Esophagus squamous epithelium (tissue), 5 donors: ENCODE measurements at places on chromosomes 11 and 22.

GRCh38 chr22:17493419-17493981, 69.8 kb upstream of the SLC25A18 start:
- no peak for DNase-seq

DNA sequence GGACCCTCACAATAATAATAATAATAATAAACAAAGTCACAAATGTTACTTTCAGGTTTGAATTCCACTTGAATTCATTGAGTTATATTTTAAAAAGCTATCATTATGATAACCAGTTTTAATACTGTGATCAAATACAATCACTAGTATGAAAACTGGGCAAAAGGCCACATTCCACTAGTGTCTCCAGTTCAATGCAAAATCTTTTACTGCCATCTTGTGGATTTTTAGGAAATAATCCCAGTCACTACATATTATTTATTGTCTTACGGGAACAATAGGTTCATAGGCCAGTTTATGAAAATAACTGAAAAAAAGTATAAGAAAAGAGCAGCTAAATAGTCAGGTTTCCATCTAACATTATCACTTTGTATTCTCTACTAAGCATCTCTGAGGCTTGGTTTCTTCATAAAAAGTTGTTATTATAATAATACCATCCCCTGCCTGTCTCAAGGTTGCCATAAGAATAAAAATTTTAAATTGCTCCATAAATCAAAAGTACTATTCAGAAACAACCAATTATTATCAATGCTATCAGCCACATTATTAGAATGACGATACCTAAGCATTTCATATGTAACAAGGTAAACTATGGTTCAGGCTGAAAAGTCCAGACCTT, 533.9 kb upstream of the CCDC90B start:
- no peak for DNase-seq

GRCh38 chr11:64165481-64165841, 452 bp downstream of the MACROD1 start:
- no peak for DNase-seq

DNA sequence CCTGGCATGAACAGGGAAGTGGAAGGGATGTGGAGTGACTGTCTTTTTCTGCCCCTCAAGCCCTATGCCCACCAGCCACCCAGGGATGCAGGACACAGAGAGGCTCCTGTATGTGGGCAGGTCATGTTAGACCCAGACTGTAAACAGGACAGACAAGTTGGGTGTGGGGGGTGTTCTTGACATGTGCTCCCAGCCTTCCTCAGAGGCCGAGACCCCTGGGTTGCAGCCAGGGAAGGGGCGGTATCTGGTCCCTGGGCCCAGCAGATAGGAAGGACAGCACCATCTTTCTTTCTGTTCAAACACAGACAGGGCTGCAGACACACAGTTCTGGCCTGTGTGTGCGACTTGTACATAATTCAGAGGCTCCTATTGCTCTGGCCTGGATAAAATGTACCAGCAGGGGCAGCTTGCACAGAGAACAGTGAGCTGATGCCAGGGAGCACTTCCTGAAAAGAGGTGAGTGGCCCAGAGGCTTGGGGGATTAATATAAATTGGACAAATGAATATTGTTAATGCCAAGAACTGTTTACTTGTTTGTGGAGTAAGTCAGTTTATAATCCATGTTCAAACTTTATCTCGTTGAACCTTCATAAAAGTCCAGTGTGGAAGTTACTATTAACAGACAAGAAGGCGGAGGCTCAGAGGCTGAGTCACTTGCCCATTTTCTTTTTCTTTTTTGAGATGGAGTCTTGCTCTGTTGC, 16.6 kb downstream of the GDPD5 start:
- no peak for DNase-seq

GRCh38 chr11:117794772-117795629, 2.0 kb downstream of the DSCAML1 start:
- no peak for DNase-seq

DNA sequence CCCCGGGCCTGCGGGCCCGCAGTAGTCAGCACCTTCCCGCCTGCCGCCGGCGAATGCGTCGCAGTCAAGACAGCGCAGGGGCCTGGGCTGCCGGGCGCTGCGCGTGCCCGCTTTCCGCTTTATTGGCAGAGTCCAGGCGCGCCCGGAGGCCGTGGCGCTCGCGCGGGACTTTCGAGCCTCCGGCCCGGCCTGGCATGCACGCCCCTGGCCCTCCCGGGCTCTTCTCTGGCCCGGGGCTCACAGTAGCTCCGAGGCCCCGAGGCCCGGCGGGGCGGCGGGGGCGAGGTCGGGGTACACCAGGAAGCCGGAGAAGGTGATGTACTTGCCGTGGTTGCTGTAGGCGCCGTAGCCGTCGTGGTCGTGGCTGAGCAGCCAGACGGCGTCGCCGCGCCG, 3.1 kb downstream of the FAM180B start:
- no peak for DNase-seq

DNA sequence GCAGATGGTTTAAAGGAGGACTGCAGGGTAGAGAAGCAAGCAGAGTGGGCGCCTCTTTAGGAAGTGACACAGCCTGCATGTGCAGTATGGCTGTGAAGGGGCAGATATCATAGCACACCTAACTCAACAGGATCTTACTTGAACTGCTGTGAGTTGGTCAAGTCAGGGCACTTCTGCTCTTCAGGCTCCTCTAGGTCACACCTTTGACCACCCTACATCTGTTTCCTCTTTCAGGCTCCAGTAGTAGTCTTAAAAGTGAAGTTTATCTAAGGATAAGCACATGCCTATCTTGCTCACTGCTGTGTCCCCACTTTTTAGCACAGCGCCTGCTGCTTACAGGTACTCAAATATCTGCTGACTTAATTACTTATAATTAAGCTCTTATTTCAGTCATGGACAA, 6.5 kb downstream of the MRPL16 start:
- DNase-seq = no peak

GRCh38 chr11:47768101-47768612, 1.0 kb upstream of the FNBP4 start:
- DNase-seq = no peak

GRCh38 chr22:49540084-49540912, 287.4 kb downstream of the BRD1 start:
- no peak for DNase-seq

DNA sequence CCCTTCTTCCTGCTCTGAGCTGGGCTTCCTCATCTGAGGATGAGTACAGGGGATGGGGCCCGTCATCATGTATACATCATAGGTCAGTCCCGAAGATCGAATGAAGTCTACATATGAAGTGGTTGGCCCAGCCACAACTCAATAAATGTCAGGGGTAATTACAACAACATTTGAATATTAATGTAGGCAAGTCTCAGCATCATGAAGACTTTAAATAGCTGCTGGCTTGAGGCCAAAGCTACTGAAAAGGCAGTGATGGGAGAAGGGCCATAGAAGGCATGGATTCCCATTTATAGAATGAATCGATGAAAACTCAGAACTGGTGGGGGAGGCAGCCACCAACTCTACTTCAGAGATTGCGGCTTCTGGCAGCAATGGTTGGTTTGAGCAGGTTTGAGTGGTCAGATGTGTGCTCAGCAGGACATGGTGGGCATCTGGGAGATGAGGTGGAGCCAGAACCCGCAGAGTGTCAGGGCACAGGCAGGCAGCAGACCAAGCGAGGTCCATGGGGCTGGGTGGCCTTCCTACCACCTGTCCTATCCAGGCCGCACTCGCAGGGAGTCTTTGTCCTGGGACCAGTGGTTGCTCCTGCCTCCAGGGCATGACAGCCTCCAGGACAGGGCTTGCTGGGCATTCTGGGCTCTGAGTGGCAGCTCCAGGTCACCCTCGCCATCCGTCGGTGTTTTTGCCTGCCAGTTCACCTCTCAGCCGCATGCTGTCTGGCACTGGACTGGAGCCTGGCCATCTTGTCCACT, 919.1 kb downstream of the TBC1D22A start:
- no peak for DNase-seq

DNA sequence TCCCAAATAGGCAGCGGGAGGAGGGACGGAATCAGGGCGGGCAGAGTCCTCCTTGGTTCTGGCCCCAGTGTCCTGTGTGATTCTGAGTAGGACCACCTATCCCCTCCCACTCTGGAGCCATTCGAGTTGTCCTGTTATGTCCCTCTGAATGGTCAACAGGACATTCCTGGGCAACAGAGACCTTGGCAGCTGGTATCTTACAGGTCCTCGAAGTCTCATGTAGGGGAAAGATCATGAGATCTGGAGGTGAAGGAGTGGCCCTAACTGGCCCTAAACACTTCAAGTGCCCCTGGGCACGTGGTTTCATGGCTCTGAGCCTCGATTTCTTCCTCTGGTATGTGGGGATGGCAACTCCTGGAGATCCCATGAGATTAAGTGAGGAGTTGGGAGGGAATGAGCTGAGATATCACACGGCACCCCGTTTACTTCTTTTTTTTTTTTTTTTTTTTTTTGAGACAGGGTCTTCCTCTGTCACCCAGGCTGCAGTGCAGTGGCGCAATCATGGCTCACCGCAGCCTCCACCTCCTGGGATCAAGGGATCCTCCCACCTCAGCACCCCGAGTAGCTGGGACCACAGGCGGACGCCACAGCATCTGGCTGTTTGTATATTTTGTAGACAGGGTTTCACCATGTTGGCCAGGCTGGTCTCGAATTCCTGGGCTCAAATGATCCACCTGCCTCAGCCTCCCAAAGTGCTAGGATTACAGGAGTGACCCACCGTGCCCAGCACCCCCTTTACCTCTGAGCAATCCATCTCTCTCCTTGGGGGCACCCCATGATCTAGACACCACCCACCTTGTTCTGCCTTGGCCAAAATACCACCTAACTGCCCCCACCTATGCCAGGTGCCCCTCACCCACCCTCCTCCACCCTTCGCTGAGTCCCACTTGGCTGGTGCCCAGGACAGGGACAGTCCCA, 6.8 kb downstream of the LIF start:
- no peak for DNase-seq

DNA sequence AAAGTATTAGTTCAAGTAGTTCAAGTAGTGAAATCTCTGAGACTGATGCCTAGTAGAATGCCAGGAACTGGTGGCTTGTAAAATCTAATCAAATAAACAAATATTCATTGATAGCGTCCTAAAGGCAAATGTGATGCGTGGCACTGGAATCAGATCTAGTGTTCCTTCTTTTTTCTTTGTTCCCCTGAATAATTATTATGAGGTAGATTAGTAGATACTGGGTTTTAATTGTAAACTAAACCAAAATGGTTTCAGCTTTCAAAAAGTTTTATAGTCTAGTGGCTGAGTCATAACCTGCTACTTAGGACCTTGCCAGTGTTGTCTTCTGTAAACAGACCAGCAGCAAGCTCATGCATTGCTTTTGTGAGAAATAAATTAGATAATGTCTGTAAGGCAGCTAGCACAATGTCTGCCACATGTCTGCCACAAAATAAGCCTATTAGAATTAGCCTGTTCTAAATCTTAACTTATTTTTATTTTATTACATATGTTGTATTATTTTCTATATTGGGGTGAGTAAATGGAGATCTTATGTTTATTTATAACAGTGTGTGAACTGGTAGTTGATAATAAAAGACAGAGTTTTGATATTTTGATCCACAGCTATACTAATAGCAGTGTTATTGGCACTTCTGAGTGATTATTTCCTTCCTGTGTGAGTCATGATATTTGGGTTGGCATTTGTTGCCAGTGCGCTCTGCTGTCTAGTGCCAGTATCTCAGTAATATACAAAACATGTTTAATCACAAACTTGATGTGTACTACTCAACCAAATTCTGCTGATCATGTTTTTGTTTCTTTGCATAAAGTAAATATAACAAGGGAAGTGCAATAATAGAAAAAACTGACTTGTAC, 135.7 kb downstream of the TMEM135 start:
- no peak for DNase-seq

- no peak for DNase-seq
These were observed 52.3 kb downstream of the SGSM3 start for GRCh38 chr22:40422558-40423309.

GRCh38 chr11:106156290-106156937, 79.0 kb downstream of the AASDHPPT start:
- no peak for DNase-seq

DNA sequence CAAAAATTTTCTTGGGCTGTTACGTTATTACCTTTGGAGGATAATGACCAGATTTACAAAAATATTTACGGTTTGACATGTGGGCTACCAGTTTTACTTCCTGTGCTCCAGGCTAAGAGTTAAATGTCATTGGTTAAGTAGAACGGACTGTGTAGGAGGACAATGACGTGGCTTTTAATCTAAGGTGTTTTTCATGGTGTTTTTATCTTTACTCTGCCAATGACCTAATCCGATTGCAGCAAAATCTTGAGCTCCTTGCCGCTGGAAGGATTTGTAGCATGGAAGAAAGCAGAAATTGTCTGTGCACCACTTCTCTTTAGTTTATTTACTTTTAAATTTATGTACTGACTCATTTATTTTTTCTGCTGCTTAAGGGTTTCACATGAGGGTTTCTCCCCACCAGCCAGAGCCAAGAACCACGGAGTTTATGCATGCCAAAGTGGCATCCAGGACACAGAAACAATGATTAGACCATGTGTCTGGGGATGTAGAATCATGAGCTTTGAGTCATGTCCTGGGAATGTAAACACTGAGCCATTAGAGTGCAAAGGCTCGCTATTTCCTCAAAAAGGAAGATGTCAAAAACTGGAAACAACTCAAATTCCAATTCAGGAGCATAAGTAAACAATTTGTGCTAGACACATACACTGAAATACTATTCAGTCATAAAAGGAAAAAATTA, 1.9 kb upstream of the CARD16 start:
- DNase-seq = no peak

GRCh38 chr11:74630043-74630442, 37.7 kb downstream of the POLD3 start:
- no peak for DNase-seq
